ENCODE measurements at places on chromosomes 3 and 15.

- peak; percentile 36 for DNase-seq
Measured at GRCh38 chr3:157136647-157137387, 23.1 kb downstream of the CCNL1 start.

GRCh38 chr15:64717130-64717529 lies 58.3 kb downstream of the RBPMS2 start:
- no peak for DNase-seq

DNA sequence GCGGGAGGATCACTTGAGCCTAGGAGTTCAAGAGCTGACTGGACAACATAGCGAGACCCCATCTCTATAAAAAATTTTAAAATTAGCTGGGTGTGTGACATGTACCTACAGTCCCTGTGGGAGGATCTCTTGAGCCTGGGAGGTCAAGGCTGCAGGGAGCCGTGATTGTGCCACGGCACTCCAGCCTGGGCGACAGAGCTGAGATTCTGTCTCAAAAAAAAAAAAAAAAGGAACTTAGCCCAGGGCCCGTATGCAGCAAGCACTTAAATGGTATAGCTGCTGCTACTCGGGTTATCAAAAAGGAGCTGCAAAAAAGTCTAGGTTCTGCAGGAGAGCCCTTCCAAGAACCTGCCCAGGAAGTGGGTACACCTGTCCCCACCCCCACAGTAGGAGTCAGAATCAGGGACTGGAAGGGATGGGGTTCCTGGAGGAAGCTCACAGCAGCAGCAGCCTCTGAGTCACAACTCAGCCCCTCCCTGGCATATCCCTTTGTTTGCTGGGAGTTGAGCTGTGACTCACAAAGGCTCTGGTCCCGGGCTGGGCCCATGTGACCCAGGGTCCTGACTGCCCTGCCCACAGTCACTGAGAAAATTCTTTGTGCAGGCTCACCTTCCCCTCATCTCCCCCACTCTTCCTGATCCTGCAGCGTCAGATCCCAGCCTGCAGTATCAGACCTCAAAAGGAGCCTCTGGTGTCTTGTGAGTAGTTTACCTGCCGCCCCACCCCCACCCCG lies at the start of gene SPATA12:
Gene SPATA12, plus strand, starts transcription at position 576 of the 733 bp plus-strand sequence. CDS start 13,031 bp downstream, outside the sequence.
- DNase-seq = no peak

GRCh38 chr3:140822401-140823047 lies 119.1 kb upstream of the SLC25A36 start:
- no peak for DNase-seq

- DNase-seq = no peak
Measured at GRCh38 chr15:74156678-74157411, 16.7 kb upstream of the ISLR start.

- no peak for DNase-seq
Measured at GRCh38 chr3:188243124-188243795, 89.3 kb downstream of the LPP start.

DNA sequence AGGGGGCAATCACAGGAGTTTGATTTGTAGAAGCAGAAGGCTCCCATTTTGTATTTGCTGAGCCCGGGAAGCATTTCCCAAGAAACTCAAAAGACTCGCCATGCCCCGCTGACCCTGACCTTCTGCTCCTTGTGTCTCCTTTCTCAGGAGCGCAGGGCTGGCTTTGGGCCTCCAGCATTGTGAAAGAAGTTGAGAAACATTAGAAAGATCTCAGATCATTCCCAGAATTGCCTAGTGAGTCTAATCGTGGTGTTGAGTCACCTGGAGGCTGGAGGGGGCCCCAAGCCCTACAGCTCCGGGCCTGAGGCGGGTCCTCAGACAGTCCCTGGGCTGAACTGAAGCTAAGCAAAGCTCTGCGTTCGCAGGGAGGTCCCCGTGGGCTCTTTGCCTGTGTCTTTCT lies 10.9 kb upstream of the PIGZ start:
- no peak for DNase-seq
